ENCODE measurements at places on chromosomes 12 and 14.

DNA sequence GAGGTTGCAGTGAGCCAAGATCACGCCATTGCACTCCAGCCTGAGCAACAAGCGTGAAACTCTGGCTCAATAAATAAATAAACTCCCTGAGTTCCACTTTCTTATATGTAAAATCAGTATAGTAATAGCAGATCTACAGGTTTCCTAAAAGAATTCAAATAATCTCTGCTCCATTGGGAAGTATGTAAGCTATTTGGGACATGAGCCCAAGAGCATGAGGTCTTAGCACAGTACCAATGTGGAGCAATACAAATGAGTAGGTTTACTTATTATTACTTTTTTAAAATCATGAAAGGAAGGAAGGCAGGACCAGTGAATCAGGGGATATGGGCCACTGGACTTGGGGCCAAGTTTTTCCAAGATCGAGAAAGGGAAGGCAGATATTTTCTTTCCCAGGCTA lies 216.9 kb upstream of the DIO2 start:
- no peaks in the 10 kb centered on the region for H3K27me3 ChIP-seq
- no peak for DNase-seq
- H3K36me3 ChIP-seq = no peaks in the 10 kb centered on the region

DNA sequence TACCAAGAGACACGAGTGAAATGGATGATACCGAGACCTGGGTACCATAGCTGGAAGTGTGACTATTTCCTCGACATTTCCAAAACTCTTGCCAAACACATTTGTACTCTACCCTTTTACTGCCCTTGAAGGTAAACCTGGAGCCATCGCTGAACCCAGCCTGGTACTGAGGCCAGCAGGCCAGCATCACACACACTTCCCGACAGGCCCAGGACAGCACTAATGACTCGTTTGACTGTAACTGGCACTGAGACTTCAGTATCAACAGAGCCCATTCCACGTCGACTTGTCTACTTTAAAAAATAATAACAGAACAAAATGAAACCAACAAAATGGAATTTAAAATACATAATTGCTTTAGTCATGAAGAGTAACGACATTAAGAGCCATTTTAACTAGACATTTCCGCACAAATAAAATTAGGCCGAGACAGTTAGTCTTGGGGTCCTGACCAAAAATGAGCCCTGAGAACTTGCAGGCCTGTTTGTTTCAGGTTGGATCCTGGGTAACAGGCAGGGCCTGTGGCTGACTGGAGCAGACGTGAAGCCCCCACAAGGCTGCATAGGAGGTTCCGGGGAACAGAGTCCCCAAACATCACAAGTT lies 94.3 kb downstream of the RIMBP2 start:
- H3K36me3 ChIP-seq = no peaks in the 10 kb centered on the region
- no peak overlapping the region for H3K27ac ChIP-seq
- no peak for DNase-seq
- H3K27me3 ChIP-seq = no peaks in the 10 kb centered on the region
- no peak overlapping the region for H3K4me3 ChIP-seq

- peak overlapping the region; percentile 99 for H3K4me3 ChIP-seq
- no peaks in the 10 kb centered on the region for H3K36me3 ChIP-seq
- H3K4me1 ChIP-seq = peaks cover 54% of the 10 kb centered on the region
- H3K27me3 ChIP-seq = no peaks in the 10 kb centered on the region
Measured at GRCh38 chr14:105064721-105065143, 498 bp downstream of the GPR132 start.

DNA sequence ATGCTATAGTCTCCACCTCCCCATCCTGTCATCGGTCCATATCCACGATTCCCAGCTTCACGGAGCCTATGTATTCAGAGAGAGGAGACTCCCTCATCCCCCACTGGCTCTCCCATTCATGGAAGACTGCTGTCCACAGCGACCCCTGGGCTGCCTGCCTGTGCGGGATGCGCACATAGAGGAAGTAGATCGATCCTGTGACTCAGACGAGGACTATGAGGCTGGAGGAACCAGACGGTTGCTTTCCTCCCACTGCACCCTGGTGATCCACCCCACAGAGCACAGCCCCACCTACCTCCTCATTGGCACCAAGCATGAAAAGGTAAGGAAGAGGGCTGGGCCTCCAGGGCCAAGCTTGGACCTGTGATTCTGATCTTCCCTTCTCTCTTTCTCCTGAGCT lies 24.4 kb downstream of the PIGH start:
- peaks cover 8% of the 10 kb centered on the region for H3K27me3 ChIP-seq
- H3K36me3 ChIP-seq = no peaks in the 10 kb centered on the region
- no peak overlapping the region for H3K4me3 ChIP-seq
- no peak overlapping the region for H3K27ac ChIP-seq

DNA sequence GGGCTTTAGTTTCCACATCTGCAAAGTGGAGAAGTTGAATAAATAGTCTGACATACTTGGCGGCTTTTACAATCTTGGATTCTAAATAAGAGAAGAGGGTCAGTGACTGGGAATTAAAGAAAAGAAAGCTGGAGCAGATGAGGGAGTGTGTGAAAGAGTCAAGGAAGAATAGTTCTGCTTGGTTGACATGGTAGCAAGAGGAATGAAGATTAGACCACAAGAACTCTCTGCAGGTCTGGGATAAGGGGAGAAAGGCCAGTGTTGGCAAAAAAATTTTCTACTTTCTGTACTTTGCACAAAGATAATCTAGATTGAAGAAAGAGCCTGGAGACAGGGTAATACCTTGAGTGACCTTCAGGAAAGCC lies 5.9 kb downstream of the ITGB7 start:
- peak overlapping the region; percentile 62 for H3K27ac ChIP-seq
- peaks cover 61% of the 10 kb centered on the region for H3K4me1 ChIP-seq

DNA sequence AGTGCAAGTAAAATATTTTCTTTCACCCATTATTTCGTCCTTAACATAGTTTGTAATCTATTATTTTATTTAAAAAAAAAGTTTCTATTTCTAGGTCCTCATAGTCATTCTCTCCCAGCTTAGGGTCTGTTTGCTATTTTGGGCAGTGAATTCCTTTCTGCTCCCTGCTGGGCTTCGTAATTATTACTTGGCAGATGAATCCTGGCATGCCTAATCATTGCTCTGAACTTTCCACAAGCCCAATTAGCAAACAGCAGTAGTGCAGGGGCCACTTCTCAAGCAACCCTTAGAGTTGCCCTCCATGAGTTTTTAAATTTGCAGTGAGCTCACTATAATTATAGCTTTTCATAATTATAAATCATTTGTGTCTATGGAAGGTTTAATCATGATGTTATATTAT lies 1378.3 kb upstream of the SEL1L start:
- no peak overlapping the region for H3K4me3 ChIP-seq
- no peak for DNase-seq
- no peak overlapping the region for H3K27ac ChIP-seq
- no peaks in the 10 kb centered on the region for H3K27me3 ChIP-seq
- H3K36me3 ChIP-seq = peaks cover 8% of the 10 kb centered on the region

DNA sequence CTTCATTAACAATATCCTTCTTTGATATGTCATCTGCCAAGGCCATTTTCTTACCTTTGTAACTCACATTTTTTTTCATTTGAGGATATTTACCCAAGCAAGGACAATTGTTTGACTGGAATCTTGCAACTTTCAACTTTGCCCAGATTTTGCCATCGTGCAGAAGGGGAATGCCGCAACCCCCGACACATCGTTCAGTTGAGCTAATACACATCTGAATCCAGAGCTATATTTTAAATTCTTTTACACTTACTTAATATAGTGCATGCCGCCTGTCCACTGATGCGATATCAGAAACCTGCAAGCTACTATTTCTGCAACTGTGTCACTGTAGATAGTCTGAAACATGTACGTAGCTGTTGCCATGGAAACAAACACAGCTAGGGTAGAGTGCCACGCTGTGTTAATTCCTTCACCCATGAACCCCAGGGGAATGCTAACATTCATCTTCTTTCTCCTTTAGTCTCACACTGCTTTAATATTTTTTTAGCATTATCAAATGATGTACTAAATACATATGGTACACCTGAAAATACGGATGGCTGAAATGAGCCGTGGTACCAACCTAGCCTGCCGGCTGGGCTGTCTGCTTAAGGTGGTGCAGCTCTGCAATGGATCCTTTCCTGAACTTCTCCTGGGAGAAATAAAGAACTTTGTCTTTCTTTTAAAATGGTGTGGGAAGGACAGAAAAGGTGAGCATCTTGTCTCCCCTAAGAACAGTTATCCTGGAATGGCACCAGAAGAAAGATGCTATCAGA lies 77.0 kb upstream of the FOXN3 start:
- H3K27ac ChIP-seq = no peak overlapping the region
- no peak overlapping the region for H3K4me3 ChIP-seq
- DNase-seq = no peak
- no peaks in the 10 kb centered on the region for H3K36me3 ChIP-seq

DNA sequence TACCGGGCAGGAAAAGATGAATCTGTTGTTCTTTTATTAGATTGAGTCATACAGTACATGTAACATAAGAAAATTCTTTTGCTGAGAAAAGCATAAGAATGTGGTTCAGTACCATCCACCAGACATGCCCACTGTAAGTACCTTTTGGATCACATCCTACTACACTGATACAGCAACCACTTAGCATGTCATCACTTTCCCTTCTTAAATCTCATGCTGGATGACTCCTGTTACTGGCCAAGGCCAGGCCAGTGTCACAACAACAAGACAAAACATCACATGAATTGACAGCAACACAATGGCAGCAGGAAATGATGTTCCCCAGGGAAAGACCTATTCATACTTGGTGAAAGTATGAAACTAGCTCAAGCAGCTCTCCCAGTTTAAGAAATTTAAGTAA lies 46.4 kb downstream of the STXBP6 start:
- H3K4me1 ChIP-seq = no peaks in the 10 kb centered on the region
- H3K4me3 ChIP-seq = no peak overlapping the region
- DNase-seq = no peak
- peaks cover 5% of the 10 kb centered on the region for H3K27me3 ChIP-seq
- H3K27ac ChIP-seq = no peak overlapping the region

- DNase-seq = peak; percentile 67
- peaks cover 17% of the 10 kb centered on the region for H3K36me3 ChIP-seq
- H3K4me1 ChIP-seq = peaks cover 68% of the 10 kb centered on the region
- H3K27ac ChIP-seq = peak overlapping the region; percentile 97
- peak overlapping the region; percentile 93 for H3K4me3 ChIP-seq
Measured at GRCh38 chr12:51322452-51322851, 1.5 kb downstream of the BIN2 start.

DNA sequence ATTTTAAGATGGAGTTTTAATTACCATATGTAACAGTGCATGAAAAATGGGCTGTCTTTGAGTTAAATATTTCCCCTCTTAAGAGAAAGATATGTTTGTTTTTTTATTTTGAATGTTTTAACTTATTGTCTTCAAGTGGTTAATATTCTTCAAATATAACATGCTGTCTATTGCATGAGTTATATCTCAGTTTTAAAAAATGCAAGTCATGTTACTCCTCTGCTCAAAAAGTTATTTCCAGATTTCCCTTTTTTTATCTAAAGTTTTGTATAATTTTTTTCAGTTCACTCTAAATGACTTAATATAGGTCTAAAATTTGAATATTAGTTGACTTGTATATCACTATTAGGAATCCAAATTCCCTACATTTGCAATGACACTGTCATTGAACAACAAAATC lies 5.9 kb upstream of the KCNMB4 start:
- peaks cover 13% of the 10 kb centered on the region for H3K27me3 ChIP-seq
- DNase-seq = no peak
- H3K4me1 ChIP-seq = peaks cover 3% of the 10 kb centered on the region
- H3K4me3 ChIP-seq = no peak overlapping the region
- no peaks in the 10 kb centered on the region for H3K36me3 ChIP-seq
- no peak overlapping the region for H3K27ac ChIP-seq

DNA sequence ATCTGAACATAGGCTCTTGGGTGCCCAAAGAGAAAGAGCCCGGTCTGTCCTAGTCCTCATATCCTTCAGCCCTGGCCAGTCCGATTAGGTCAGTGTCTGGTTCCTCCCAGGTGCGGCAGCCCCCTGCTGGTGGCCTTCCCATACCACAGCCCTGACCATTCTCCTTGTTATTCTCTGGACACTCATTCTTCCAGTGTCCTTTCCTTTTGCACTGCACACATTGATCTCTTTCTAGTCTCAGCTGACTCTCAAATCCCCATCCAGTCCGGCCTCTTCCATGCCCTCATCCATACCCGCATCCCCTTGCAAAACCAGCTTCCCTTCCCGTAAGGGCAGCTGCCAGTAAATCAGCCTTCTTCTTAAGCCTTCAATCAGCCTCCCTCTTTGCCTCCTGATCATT lies 1316.3 kb downstream of the TMEM121 start:
- peak overlapping the region; percentile 1 for H3K27ac ChIP-seq
- H3K4me1 ChIP-seq = peaks cover 39% of the 10 kb centered on the region
- no peak overlapping the region for H3K4me3 ChIP-seq
- no peak for DNase-seq
- H3K27me3 ChIP-seq = no peaks in the 10 kb centered on the region

DNA sequence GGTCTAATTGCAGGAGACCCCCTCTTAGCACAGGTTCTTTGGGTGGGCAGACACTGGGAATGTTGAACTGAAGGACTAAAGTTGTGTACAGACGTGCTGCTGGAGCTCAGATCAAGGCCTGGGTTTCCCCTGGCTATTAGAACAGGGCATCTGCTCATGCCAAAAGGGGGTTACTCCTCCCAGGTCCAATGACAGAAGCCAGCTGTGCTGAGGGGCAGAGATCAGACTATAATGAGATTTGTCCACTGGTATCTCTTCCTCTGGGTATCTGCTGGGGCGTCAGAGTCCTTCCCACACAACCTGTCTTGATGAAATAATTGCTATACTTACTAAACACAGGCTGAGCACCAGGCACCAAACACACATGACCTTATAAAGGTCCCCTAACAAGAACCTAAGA lies 42.6 kb downstream of the LTBP2 start:
- peaks cover 29% of the 10 kb centered on the region for H3K4me1 ChIP-seq
- H3K36me3 ChIP-seq = no peaks in the 10 kb centered on the region
- H3K4me3 ChIP-seq = no peak overlapping the region
- no peak overlapping the region for H3K27ac ChIP-seq
- no peak for DNase-seq
- H3K27me3 ChIP-seq = peaks cover 47% of the 10 kb centered on the region

GRCh38 chr12:122740351-122740750 lies 9.7 kb upstream of the HCAR1 start:
- no peaks in the 10 kb centered on the region for H3K4me1 ChIP-seq
- H3K27me3 ChIP-seq = no peaks in the 10 kb centered on the region
- no peak for DNase-seq
- H3K4me3 ChIP-seq = no peak overlapping the region
- H3K36me3 ChIP-seq = no peaks in the 10 kb centered on the region

Measured in natural killer cell treated with Interleukin-12 subunit alpha and Interleukin-12 subunit beta and Interleukin-15 and Interleukin-18, amount 100 ng/mL, for 72 hours (primary cell).